CMK (cell line): ENCODE measurements at places on chromosomes 5 and 9.

DNA sequence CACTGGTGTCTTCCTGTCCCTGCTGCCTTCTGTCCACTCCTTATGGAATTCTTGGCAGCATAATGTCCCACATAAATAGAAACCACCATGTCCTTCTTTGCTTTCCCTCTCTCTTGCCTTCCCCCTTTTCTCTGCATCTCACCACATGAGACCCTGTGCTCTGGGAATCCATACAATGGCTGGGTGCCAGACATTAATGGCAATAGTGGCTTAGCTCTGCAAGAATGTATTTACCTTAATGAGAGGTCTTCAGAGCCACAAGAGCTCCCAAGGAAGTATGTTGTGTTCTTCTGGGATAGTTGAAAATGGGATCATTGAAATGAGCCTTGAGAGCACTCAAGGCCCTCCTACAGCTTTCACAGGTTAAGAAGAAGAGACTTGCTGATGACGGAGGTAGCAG lies 58.7 kb downstream of the ADAMTS16 start:
- DNase-seq: no peak

DNA sequence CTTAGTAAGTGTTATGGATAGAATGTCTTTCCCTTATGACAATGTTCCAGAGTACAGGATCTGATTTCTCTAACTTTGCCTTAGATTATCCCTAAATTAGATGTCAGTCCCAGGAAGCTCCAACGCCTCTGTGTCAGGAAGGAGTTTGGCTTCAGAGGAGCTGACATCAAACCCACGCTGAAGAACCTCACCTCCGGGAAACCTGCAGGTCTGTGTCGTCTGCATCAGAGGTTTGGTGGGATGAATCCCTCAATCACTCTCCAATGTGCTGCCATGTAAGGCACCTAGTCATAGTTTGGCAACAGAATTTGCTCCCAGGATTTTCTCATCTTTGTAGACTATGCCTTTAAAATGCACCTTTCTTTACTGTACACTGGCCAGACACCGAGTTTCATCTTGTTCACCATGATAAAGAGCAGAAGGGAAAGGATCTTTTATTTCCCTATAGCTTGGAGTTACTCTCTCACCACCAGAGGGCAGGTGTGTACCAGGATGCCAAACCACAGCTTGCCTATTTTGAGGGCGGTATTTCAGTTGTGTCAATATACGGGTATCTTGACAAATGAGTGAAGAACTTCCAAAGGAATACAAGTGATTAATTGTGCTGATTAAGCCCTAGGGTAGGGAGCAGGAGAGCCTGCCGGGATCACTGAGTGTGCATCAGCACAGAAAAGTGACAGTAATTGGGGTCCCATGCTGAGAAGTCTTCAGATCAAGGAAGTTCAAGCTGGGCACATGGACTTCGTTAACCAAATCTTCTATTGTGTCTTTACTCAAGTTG lies 23.4 kb downstream of the MINAR2 start:
- DNase-seq: peak; percentile 4

- DNase-seq: no peak
These were observed 167.5 kb downstream of the HSPA4 start for GRCh38 chr5:133219296-133219695.

DNA sequence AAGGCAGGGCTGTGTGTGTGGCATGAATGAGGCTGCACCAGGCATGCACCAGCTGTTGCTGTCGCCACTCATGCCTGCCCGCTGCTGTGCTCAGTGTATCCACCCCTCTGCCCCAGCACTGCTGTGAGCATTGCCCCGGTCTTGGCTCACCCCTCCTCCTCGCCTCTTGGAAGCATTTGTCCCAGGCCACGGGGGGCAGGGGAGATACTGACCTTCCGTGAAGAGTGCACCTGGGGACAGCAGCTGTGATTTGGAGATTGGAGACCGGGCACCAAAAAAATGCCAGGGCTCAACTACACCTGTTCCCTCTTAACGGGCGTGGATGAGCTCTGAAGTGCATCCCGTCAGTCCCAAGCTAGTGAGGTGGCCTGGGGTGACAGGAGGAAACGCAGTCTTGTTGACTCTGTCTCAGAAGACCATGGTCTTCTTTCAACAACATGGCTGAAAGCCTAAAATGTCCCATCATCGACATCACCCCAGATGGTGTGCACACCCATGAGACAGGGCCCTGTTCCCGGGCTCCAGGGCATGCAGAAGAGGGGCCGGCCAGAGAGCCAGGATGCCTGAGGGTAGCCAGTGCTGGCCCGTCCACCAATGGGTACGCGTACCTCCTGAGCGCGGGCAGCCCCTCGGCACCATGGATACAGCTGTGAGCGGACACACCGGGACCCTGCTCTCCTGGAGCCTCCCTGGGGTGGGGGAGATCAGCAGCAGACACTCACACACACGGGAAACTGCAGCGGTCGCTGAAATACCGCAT lies 115.8 kb downstream of the COL5A1 start:
- no peak for DNase-seq

DNA sequence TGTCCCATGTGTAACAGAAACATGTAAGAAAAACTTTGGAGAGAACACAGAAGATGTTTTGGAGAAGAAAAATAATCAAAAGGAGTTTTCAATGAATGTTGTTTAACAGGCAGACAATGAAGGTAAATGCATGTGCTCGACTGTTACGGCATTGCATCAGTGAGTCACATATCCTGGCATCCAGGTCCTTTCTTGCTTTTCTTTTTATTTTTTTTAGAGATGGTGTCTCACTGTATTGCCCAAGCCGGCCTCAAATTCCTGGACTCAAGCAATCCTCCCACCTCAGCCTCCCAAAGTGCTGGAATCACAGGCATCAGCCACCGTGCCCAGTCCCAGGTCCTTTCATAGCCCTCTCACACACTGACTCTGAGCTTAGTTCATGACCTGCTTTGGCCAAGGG lies 181.8 kb downstream of the DTWD2 start:
- DNase-seq: no peak

DNA sequence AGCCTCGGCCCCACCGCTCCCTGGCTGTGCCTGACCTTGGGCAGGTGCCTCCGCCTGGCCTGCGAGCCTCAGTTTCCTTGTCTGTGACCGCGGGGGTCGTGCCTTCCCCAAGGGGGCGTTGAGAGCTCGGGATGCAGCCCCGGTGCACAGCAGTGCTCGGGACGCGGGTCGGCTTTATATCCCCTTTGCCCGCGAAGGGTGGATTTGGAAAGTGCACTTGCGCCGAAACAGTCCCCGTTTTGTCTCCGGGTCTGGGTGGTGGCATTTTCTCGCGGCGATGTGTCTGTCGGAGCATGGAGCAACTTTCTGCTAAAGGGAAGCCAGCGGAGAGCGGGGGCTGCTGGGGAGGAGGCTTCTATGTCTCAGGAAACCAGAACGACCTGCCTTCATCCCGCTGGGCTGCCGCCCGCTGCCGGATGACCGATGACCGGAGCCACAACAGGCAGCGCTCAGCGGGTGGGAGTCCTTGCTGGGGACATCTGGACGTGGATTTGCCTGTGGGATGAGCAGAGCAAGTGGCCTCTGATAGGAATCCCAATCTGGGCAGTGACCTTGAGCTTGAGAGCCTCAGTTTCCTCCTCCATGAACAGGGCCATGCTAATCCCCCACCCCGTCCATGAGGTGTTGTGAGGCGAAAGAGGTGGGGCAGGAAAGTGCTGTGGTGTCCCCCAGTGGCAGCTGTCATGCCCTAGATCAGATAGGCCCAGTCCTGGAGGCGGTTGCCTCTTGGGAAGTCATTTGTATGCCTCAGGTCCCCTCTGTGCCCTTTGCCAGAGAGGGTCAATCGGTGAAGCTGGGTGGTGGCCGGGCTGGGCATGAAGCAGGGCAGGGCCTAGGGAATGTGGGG lies 651 bp downstream of the HRH2 start:
- DNase-seq: no peak

GRCh38 chr5:79697222-79698170 lies 7.9 kb downstream of the CMYA5 start:
- DNase-seq: no peak

DNA sequence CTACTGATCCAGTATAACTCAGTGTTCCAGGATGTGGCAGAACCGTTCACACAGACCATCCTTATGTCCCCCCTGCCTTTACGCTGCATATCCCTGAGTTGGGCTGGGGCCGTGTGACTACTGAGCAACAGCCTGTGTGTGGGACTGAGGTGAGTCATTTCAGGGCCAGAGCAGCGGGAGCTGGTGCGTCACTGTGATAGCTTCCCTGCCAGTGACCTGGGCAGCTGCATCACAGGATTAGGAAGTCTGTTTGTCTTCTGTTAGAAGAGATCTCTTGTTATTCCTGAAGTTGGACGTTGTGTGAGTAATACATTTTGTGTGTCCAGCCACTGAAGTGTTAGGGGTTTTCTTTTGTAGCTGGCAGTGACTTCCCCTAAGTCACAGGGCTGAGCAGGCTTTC lies 35.6 kb downstream of the TPPP start:
- DNase-seq: no peak

DNA sequence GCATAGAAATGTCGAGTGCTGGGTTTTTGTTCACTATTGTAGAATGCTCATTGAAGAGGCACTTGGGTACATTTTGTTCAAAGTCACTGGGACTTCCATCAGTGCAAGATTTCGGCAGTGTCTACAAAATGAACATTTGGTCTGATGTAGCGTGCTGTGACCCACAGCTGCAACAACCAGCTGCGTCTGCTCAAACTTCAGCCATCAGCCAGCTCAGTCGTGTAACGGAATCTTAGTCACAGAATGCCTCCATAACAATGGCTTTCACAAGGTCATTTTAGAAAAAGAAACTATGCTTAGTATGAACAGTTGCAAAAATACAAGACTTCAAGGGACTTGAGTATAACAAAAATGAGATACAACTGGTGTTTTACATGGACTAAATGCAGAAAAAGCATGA lies 828.1 kb upstream of the GRAMD2B start:
- no peak for DNase-seq

DNA sequence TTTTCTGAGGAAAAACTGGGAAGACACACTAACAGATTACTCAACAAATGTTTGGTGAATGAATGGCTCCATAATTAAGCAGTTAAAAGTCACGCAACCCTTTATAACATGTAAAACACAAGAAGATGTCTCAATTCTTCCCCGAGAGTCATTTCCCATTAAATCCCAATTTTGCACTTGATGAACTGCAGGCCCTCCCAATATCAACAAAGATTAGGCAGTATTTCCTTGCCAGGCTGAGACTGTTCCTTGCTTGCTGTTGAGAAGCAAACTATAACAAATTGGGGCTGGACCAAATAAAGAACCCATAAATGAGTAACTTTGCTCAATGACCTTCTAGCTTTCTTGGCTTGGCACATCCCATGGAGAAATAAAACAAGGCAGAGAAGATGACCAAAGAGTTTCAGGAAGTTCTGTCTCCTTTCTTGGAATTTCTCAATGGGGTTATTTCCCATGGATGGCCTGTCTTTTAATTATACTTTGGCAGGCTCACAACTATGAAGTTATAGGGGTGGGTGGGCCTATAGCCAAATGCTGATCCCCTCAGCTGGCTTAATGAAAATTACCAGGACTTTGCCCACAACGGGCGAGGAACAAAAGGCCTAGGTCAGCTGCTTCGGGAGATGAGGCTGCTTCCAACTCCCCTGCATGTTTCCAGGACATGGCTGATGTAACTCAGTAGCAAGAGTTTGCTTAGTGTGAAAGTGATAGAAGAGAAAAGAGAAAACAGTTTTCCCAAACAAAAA lies 243.1 kb upstream of the RFX3 start:
- no peak for DNase-seq

DNA sequence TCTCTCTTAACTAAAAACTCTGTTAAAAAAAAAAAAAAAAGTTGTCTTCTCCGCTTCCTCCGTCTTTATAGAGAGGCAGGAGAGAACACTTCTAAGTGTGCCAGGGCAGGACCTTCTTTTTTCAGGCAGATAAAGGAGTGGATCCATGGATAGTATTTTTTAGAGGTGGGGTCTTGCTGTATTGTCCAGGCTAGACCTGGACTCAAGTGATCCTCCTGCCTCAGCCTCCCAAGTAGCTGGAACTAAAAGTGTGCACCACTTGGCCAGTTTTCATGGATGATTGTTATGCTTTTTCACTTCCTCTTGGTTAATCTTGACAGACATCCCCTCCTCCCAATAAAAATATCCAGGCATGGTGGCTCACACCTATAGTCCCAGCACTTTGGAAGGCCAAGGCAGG lies 20.0 kb upstream of the GNE start:
- no peak for DNase-seq

DNA sequence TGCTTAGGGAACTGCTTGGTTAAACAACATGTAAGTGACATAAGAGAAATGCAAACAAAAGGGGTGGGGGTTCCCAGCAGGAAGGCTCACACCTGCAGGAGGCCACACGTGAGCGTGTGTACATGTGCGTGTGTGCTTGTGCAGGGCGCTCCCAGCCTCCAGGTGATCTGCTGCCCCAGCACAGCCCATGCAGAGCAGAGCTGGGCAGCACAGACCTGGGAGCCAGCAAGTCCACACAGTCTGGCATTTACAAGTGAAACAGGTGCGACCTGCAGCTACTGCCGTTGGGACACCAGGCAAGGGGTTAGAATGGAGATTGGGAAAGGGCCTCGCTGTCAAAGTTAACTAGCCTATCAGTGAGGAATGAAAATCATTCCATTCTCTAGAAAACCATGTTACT lies 41.8 kb downstream of the GRAMD2B start:
- DNase-seq: no peak

- DNase-seq: no peak
These were observed 154.2 kb upstream of the DAB2 start for GRCh38 chr5:39578887-39579497.

DNA sequence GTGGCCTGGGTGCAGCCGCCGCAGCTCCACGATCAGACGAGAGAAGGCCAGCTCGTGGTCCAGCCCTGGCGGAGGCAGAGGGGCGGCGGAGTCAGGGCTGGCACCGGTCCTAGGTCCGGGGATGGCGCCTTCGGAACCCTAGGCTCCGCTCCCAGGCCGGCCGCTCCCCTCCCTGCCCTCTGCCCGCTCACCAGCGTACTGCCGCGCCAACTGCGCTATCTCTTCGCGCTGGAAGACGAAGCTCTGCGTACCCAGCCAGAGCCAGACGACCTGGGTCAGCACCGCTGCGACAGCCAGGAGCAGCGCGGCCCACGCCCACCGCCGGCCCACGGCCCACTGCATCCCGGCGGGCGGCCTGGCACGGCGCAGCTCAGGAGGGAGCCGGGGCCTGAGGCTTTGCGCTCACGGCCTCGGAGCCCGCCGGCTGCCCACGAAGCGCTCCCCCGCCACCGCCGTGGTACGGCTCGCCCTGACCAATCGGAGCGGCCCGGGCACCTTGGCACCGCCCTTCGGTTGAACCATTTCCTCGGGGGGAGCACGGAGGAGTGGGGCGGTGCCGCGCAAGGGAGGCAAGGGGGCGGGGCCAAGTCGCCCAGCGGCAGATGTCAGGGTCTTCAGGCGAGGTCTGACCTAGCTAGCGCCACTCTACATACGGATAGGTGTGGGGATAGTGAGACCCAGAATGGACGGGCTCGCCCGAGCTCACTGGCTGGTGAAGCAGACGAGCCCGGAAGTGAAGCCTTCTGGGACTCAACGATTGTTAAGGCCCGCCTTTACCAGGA lies at the start of gene SIGMAR1:
Gene SIGMAR1 (minus strand): TSS at position 432 of the 782 bp plus-strand sequence. CDS start 90 bp downstream, at position 342.
- peak; percentile 88 for DNase-seq

GRCh38 chr9:96758845-96759673 lies 18.8 kb downstream of the ZNF510 start:
- DNase-seq: no peak

DNA sequence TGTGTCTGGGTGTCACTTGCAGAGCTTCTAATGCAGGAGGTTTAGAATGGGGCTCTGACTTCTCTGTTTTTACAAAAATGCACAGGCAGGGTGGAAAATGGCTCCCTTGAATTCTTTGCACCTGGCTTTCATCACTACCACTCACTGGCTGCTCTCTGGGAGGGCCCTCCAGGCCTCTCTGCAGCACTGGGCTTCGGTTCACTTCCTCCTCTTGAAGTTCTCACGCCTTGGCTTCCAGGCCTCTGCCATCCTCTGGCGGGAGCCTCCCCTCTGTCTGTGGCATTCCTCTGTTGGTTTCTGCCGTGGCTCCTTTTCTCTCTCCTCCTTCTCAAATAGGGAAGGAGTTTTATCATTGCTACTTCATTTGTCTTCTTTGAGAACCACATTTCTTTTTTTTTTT lies 2.8 kb upstream of the PRLR start:
- no peak for DNase-seq
